AG20443 (cell line): ENCODE measurements at places on chromosomes 3 and 15.

DNA sequence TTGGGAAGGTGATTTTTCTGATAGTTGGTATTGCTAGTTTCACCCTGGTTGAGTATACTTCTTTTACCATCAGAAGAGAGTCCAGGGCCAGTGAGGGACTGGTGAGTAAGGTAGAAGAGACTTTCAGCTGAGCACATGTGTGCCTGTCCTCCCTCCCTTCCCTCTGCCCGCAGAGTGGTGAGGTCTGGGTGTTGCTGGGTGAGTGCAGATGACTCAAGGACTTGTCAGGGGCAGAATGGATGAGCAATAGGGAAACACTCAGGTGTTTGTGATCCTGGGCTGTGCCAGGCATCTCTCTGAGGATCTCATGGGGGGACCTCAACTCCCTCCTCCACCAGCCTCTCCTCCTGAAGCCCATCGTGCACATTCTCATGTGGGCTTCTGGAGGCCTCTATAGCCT is 76.0 kb upstream of the GSK3B start:
- DNase-seq, result peak; percentile 45

GRCh38 chr3:170614214-170614966 is 28.5 kb upstream of the SLC7A14 start:
- peak; percentile 91 for DNase-seq

GRCh38 chr3:22735373-22735772 is 467.8 kb upstream of the UBE2E2 start:
- no peak for DNase-seq

GRCh38 chr3:72035606-72036005 is 250.7 kb upstream of the PROK2 start:
- no peak for DNase-seq

GRCh38 chr3:97827741-97828471 is 6.1 kb downstream of the CRYBG3 start:
- DNase-seq, result no peak

DNA sequence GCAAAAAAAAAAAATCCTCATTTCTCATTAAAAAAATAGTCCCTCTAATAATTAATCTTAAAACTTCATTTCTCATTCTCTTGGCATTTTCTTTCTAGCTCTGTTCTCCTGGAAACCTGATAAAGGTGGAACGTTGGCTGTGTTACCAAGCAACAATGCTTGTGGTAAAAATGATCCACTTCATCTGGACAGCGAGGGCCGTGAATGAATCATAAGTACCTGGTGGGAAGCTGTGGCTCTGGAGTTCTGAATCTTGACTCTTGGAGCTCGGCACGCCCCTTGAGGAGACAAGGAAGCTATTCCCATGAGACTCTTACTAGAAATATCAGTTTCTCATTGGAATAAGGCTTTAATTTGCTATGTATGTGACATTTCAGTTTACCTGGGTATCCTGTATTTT is 32.5 kb downstream of the BCL2L10 start:
- DNase-seq, result no peak

- DNase-seq, result peak; percentile 85
Measured at GRCh38 chr15:58528188-58528870, 96.5 kb downstream of the LIPC start.

GRCh38 chr3:19148768-19149091 is 420 bp downstream of the KCNH8 start:
- no peak for DNase-seq

GRCh38 chr15:67807836-67808235 is 17.5 kb upstream of the SKOR1 start:
- DNase-seq, result no peak

DNA sequence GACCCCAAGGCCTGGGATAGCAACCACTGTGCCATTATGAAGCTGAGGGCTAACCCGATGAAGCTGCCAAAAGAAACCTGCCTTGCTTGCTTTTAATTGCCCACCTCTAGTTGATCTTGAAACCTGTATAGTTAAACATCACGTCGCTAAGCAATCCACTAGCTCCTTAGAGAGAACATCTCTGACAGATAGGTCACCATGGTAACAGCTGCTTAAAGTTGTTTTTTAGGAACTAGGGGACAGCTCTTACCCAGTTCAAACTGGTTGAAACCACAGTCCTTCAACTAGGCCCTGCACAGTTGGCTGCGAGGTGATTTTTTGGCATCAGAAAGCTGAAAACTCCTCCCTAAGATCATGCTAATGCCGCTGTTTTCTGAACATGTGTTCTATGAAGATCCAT is 135.7 kb downstream of the EBLN2 start:
- DNase-seq, result no peak

DNA sequence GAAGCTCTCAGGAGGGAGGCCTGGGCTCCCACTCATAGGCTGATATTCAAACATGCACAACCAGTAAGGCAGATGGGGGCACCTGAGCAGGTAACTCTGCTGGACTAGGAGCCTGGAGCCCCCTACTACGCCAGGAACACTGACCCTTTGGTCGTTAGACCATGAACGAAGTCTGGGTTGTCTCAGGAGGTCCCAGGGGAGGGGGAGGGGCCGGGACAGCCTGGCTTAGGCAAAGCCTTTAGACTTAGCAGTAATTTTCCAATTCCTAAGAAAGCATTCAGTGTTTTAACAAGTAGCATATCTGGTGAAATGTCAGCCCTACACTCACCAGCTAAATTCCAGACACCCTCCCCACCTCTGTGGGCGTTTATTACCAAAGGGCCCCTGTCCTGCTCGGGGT is 67.4 kb upstream of the ST8SIA2 start:
- DNase-seq, result no peak

DNA sequence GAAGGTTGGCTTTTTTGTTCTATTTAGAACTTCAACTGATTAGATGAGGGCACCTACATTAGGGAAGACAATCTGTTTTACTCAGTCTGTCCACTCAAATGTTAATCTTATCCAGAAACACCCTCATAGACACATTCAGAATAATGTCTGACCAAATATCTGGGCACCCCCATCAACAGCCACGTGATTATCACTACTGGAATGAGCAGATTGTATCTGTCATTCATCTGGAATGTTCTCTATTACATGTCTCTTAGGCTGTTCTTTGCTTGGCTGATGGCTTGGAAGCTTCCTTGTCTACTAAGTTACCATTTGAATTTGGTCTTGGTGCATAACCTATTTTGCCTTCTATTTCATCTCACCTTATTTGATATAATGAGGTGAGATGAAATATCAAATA is 15.7 kb upstream of the LRRC58 start:
- peak; percentile 56 for DNase-seq

DNA sequence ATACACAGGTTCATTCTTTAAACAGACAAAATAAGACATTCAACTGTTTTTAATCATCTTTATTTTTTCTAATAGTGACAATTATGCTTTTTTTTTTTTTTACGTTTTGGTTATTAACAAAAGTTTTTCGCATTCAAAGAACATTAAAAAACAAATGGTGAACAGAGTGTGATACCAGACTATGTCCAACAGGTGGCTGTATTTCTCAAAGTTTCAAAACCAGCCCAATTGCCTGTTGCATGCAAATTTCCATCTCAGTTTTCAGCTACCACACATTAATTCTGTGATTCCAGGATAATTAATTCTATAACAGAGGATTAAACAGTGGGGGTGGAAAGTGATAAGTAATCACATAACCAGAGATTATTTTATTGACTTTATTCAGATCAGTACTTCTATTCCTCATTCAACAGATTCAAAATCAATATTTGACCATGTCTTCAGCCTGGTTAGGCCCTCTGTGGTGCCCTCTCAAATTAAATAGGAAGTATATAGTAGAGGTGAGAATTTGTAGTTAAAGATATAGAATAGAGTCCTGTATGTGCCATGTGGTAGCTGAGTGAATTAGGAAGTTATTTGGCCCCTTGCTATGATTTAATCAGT is 122.2 kb upstream of the DCBLD2 start:
- peak; percentile 44 for DNase-seq

DNA sequence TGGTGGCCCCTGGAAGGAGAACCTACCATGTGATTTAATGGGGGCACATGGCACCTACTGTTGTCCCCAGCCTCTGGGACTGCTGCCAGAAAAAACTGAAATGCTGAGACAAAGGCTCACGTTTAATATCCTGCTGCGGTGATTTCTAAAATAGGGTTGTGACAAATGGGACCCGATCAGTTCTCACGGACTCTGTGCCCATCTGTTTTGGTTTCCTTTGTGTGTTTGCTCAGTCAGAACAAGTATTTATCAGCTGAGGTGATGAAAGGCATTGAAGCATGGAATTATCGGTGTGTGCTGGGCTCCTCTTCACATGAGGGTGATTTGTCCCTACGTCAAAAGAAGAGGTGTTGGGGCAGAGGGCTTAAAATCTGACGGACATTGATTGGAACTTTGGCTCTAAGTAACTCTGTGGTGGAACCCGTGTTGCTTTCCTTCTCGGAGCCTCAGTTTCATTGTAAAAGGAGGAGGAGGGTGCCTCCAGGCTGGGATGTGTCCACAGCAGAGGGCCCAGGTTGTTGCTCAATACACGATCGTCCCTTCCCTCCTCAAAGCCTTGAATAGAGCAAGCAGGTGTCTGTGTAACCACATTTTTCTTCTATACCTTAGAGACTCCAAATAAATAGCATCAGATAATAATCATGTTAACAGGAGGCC is 283.3 kb upstream of the RGMA start:
- DNase-seq, result no peak

DNA sequence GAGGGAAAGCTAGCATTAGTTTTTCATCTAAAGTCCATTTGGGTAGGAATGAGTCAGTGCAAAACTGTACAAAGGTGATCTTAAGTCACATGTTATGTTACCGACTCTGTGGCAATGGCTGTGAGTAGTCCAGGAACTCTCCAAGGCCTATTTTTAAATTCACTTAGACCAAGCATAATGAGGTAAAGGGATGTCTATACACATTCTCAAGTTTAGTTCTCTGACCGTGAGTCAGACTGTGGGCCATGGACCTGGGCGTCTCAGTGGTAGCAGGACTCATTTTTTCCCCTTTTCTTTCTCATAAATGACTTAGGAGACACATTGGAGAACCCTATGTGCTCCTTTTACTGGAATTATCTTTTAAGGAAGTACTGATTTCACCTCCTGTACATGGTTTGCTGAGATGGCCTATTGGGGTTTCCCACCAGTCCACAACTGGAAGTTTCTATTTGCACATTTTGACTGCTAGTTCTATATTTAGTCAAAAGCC is 488.7 kb upstream of the TPRG1 start:
- peak; percentile 59 for DNase-seq

GRCh38 chr15:81101894-81102815 is 31.9 kb upstream of the CFAP161 start:
- DNase-seq, result no peak
